ENCODE measurements at places on chromosomes 11 and 22. TPM values are rescaled to one million over a fixed set of nuclear protein-coding genes. Genes with fewer than 3 reads are reported as not detected.

- no peaks in the 10 kb centered on the region for H3K36me3 ChIP-seq
- peaks cover 61% of the 10 kb centered on the region for H3K27me3 ChIP-seq
- H3K4me3 ChIP-seq, result peak overlapping the region; percentile 78
- no peak for DNase-seq
- peaks cover 8% of the 10 kb centered on the region for H3K4me1 ChIP-seq
- no peak overlapping the region for H3K27ac ChIP-seq
These were observed 1.6 kb downstream of the P2RY2 start for GRCh38 chr11:73219396-73220285.

The APOL5 gene
- total RNA-seq, result not detected

DNA sequence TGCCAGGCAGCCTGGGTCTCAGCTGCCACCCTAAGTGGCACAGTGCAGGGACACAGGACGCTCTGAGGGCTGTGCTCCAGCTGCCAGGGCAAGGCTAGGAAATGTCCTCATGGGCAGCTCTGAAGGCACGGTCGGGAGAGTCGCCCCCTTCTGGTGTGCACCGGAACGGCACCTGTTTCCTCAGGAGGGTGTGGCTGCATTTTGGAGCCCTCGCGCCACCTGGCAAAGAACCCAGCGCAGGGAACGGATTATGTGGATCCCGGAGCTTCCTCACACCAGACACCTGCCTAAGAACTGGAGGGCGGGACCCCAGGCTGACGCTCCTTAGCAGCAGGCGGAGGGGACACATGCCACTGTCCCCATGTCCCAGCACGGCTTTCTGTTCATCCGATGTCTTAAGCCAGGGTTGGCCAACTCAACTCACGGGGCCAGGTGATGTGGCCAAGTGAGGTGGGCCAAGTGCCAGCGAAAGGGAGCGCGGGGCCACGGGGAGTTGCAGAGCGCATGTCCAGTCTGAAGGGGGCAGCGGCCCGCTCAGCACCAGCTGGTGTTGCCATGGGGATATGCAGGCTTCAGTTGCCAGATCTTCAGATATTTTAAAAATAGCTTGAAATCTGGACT is 5.1 kb upstream of the SLC22A8 start:
- H3K4me1 ChIP-seq, result peaks cover 24% of the 10 kb centered on the region
- H3K27me3 ChIP-seq, result peaks cover 19% of the 10 kb centered on the region
- H3K4me3 ChIP-seq, result no peak overlapping the region

The PLEKHB1 gene
- 15.8 TPM for total RNA-seq

DNA sequence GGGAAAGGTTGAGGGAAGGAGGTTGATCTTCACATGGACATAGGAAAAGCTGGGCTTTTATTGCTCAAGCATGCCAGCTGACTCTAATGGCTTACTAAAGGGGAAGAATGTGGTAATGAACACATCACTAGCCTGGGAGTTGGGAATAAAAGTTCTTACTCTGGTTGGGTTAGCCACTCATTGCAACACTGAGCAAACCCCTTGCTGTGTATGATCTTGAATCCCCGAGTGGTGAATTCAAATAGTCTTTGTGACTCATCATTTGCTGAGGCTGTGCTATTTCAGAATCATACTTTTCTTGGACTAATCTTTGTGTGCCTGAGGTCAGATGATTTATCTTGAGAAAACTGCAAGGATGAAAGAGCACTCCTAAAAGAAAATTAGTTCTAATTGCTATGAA is 304.1 kb upstream of the ANO5 start:
- no peak overlapping the region for H3K4me3 ChIP-seq
- H3K36me3 ChIP-seq, result no peaks in the 10 kb centered on the region
- no peak overlapping the region for H3K27ac ChIP-seq
- H3K4me1 ChIP-seq, result peaks cover 6% of the 10 kb centered on the region

- H3K27me3 ChIP-seq, result peaks cover 36% of the 10 kb centered on the region
- no peaks in the 10 kb centered on the region for H3K36me3 ChIP-seq
- H3K4me3 ChIP-seq, result no peak overlapping the region
- peak; percentile 32 for DNase-seq
- peaks cover 37% of the 10 kb centered on the region for H3K4me1 ChIP-seq
These were observed 603 bp upstream of the ZFTA start for GRCh38 chr11:63769042-63769713.

DNA sequence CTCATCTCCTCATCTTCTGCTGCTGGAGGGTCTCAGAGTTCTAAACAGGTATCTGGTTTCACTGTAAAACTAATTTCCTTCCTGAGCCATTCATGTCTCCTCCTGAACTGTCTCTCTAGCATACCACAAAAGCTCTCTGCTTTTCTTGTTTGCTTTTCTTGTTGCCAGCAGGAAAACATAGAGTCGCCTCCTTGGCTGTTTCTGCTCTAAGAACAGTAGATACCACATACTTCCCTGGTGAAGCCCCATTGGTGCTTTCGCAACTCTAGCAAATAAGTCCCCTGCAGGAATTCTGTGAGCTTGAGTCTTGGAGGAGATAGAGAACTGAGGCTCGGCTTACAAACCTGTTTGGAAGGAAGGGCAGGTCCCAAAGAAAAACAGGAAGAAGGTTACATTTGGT is 7.0 kb downstream of the DIXDC1 start:
- H3K4me3 ChIP-seq, result no peak overlapping the region
- no peaks in the 10 kb centered on the region for H3K27me3 ChIP-seq
- DNase-seq, result no peak
- peaks cover 23% of the 10 kb centered on the region for H3K4me1 ChIP-seq

DNA sequence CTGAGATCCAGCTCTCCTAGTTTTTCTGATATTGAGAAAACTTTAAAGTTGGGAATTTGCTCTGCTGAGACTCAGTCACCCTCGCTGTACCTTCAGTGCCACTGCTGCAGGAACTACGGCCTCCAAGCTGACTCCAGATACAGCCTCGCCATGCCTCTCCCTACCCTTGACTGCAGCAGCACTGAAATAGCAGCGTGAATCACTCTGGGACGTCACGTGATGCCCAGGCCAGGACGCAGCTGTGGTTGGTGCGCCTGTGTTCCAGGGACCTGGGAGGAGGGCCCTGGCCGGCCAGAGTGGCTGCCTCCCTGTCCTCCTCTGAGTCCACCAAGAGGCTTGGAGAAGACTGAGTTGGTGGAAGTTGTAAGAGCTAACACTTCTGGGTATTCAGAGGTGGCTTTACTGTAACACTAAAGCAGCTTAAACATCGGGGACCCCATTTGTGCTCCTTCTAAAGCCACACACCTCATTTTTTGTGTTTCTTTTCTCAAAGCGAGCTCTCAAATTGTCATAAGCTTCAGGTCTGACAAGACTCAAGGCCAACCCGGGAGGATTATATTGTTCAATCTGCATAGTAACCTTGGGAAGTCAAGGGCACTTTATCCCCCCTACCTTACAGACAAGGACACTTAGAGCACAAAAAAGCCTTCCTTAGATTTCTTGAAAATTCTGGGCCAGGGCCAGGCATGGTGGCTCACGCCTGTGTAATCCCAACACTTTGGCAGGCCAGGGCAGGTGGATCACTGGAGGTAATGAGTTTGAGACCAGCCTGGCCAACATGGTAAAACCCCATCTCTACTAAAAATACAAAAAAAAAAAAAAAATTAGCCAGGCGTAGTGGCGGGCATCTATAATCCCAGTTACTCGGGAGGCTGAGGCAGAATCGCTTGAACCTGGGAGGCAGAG is 4.2 kb upstream of the STIP1 start:
- peaks cover 34% of the 10 kb centered on the region for H3K4me1 ChIP-seq
- peak; percentile 70 for DNase-seq
- peak overlapping the region; percentile 36 for H3K4me3 ChIP-seq
- no peaks in the 10 kb centered on the region for H3K27me3 ChIP-seq
- peak overlapping the region; percentile 84 for H3K27ac ChIP-seq

The PTPRCAP gene
- total RNA-seq, result 4.0 TPM

- peaks cover 8% of the 10 kb centered on the region for H3K4me1 ChIP-seq
- H3K36me3 ChIP-seq, result peaks cover 2% of the 10 kb centered on the region
- H3K27me3 ChIP-seq, result no peaks in the 10 kb centered on the region
- DNase-seq, result no peak
These were observed 211.0 kb downstream of the NAV2 start for GRCh38 chr11:19923626-19924025.

DNA sequence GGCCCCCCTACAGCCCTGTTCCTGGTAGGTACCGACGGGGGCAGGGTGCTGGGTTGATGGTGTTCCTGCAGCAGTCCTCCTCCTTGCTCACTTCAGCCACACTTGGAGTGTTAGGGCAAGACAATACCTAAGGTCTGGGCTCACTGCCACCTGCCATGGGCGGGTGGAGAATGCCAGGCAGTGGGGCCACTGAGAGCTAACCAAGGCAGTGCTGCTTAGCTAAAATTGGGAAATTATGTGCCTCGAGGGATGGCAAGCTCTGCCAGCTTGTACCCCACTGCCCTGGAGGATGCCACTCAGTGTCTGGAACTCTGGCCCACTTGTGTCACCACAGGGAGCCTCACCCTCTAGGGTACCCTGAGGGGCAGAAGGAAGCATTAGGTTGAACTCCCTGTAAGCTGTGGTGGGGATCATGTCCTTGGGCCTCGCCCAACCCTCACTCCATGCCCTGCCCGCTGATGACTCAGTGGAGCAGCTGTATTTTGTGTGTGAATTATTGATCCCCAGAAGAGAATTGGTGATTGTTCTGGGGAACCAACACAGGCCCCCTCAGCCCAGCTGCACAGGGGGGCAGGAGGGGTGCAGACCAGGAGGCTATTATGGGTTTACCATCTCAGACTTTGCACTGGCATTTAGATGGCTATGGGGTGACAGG is 17.7 kb downstream of the PHLDB1 start:
- peaks cover 10% of the 10 kb centered on the region for H3K36me3 ChIP-seq
- H3K27me3 ChIP-seq, result no peaks in the 10 kb centered on the region
- no peak overlapping the region for H3K27ac ChIP-seq
- DNase-seq, result no peak
- H3K4me1 ChIP-seq, result peaks cover 34% of the 10 kb centered on the region
- no peak overlapping the region for H3K4me3 ChIP-seq

The POU2AF3 gene
- total RNA-seq, result 2.7 TPM

Measured in WTC11 (cell line).